ENCODE measurements at places on chromosomes 5 and 9. TPM values are rescaled to one million over a fixed set of nuclear protein-coding genes. Genes with fewer than 3 reads are reported as not detected.

The LHX2 gene
- not detected for total RNA-seq

The LHFPL2 gene
- total RNA-seq: 90.5 TPM

The TAF11L13 gene
- total RNA-seq: not detected

The UBAC1 gene
- total RNA-seq: 28.5 TPM

The SLC36A2 gene
- not detected for total RNA-seq

The FOXD4L6 gene
- total RNA-seq: not detected

The LRRC26 gene
- not detected for total RNA-seq

The MXD3 gene
- 10.4 TPM for total RNA-seq

The CNTNAP3B gene
- total RNA-seq: 25.0 TPM

The SLC26A2 gene
- total RNA-seq: 15.1 TPM

The CMYA5 gene
- total RNA-seq: 0.26 TPM

The BARHL1 gene
- not detected for total RNA-seq

The LRRTM2 gene
- total RNA-seq: 0.13 TPM

The BAAT gene
- not detected for total RNA-seq

The WNK2 gene
- not detected for total RNA-seq

The ZFP2 gene
- total RNA-seq: 0.92 TPM

The RPS14 gene
- 2,788 TPM for total RNA-seq

The SLC45A2 gene
- 0.19 TPM for total RNA-seq

The FOXD4L3 gene
- not detected for total RNA-seq

The IL3 gene
- total RNA-seq: not detected

The GRK6 gene
- 21.7 TPM for total RNA-seq

The CSF1R gene
- total RNA-seq: not detected

The PCDHB2 gene
- 1.7 TPM for total RNA-seq

The FBP2 gene
- not detected for total RNA-seq

The CBY3 gene
- not detected for total RNA-seq

The NR4A3 gene
- 2.4 TPM for total RNA-seq
